ENCODE measurements at places on chromosomes 12 and 14. TPM values are rescaled to one million over a fixed set of nuclear protein-coding genes. Genes with fewer than 3 reads are reported as not detected.
A peak's percentile ranks its signal among the peaks of the same experiment; 100 is the strongest.

DNA sequence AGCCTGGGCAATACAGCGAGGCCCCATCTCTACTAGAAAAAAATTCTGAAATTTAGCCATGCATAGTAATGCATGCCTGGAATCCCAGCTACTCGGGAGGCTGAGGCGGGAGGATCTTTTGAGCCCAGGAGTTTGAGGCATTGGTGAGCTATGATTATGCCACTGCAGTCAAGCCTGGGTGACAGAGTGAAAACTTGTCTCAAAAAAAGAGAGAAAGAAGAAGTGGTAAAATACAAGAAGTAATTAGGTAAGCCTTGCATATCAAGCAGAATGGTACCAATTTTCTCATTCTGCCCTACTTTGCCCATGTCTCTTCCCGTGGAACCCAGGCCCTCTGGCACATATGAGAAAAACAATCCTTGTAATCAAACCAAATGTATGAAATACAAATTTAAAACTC lies 70.7 kb downstream of the SUSD6 start:
- peak overlapping the region; percentile 21 for H3K27ac ChIP-seq
- no peaks in the 10 kb centered on the region for H3K27me3 ChIP-seq
- no peak for DNase-seq

The SLC4A8 gene
- total RNA-seq = 0.93 TPM

GRCh38 chr14:99128185-99128584 lies 143.8 kb downstream of the BCL11B start:
- H3K4me3 ChIP-seq = no peak overlapping the region
- H3K27me3 ChIP-seq = no peaks in the 10 kb centered on the region
- DNase-seq = no peak
- no peaks in the 10 kb centered on the region for H3K36me3 ChIP-seq
- H3K27ac ChIP-seq = no peak overlapping the region
- peaks cover 9% of the 10 kb centered on the region for H3K4me1 ChIP-seq

DNA sequence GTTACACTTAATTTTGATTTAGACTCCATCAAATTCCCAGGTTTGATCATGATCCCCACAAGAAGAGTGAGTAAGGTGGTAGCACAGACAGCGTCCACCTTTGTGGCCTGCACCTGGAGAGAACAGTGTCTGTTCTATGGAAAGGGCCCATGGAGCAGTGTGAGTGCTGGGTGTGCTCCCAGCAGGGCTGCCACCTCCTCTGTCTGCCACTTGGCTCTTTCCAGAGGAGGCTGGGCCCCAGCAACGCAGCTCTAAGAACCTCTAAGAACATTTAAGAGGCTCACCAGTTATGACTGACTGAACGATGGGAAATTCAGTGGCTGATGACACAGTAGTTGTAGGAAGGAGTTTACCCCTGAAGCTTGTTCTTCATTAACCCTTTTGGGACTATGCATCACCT lies 17.3 kb downstream of the VDR start:
- no peak for DNase-seq
- peaks cover 14% of the 10 kb centered on the region for H3K27me3 ChIP-seq
- H3K36me3 ChIP-seq = no peaks in the 10 kb centered on the region
- no peak overlapping the region for H3K4me3 ChIP-seq
- no peak overlapping the region for H3K27ac ChIP-seq

The KRT83 gene
- total RNA-seq = not detected

DNA sequence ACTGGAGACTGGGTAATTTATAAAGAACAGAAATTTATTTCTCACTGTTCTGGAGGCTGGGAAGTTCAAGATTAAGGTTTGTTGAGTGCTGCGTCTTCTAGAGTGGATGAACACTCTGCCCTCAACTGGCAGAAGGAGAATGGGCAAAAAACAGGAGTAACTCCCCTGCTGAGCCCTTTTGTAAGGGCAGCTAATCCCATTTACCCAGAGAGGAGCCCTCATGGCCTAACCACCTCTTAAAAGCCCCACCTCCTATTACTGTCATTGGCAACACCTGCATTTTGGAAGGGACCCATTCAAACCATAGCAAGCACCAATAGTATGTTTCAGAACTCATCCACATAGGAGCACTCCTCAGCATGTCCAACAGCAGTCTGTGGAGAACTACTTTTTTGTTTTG lies 47.4 kb downstream of the BORCS5 start:
- no peaks in the 10 kb centered on the region for H3K27me3 ChIP-seq
- no peaks in the 10 kb centered on the region for H3K36me3 ChIP-seq
- no peak overlapping the region for H3K27ac ChIP-seq
- no peak for DNase-seq
- no peak overlapping the region for H3K4me3 ChIP-seq

DNA sequence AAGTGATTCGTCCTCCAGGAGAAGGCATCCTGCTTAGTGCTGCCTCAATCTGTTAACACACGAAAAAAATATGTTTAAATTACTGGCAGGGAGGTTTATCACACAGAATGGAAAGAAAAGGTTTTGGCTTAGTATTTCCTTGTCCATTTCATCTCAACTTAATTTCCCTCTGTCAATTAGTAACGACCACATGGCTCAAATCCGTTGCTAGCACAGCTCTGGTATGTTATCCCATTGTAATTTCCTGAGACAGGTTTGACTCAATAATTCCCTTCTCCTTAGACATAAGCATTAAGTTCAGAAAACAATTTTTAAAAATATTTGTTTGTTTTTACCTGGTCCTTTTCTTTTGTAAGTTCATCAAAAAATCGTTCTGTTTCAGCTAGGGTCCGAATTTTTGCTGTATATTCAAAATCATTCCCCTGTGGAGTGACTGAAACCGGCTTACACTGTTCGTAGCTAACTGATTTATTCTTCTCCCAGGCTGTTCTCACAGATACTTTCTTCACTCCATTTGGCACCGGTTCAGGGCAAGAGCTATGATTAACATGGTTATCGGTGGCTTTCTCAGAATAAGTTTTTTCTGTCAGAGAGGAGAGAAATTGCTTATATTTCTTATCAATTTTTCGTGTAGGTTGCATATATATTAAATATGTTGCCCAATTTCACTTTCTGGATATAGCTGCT lies 10.1 kb upstream of the PITPNM2 start:
- no peaks in the 10 kb centered on the region for H3K4me1 ChIP-seq
- H3K27ac ChIP-seq = no peak overlapping the region
- no peak overlapping the region for H3K4me3 ChIP-seq
- no peaks in the 10 kb centered on the region for H3K27me3 ChIP-seq
- no peaks in the 10 kb centered on the region for H3K36me3 ChIP-seq
- DNase-seq = no peak

The NXPH4 gene
- 1.2 TPM for total RNA-seq
